ENCODE measurements at places on chromosomes 6 and 20.

DNA sequence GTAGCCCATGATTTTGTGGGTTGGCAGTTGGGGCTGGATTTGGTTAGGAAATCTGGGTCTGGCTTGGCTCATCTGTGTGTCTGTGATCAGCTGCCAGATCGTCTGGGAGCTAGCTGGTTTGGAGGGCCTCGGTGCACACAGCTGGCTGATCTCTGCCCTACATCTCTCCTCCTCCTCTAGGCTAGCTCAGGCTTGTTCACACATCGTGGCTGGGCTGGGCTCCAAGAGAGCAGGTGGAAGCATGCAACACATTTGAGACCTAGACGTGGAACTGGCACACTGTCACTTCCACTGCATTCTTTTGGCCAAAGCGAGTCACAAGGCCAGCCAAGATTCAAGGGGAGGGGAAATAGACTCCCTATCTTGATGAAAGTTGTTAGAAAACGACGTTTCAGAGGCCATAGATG is 15.9 kb downstream of the NDUFAF5 start:
- DNase-seq = peak; percentile 66

GRCh38 chr20:33531047-33531877 is 41.4 kb downstream of the CBFA2T2 start:
- no peak for DNase-seq

GRCh38 chr6:159233365-159234101 is 64.3 kb downstream of the FNDC1 start:
- no peak for DNase-seq

- no peak for DNase-seq
Observed at GRCh38 chr20:41183831-41184230, 46.5 kb downstream of the PLCG1 start.

DNA sequence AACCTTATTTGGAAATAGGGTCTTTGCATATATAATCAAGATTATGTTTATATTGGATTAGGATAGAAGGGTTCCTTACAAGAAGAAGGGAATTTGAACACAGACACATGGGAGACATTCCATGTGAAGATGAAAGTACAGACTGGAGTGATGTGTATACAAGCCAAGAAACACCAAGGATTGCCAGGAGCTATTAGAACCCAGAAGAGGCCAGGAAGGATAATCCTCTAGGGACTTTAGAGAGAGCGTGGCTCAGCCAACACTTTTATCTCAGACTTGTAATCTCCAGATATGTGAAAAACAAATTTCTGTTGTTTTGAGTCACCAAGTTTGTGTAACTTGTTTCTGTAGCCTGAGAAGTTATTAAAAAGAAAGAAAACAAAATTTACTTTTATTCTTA is 1173.9 kb upstream of the CITED2 start:
- no peak for DNase-seq

DNA sequence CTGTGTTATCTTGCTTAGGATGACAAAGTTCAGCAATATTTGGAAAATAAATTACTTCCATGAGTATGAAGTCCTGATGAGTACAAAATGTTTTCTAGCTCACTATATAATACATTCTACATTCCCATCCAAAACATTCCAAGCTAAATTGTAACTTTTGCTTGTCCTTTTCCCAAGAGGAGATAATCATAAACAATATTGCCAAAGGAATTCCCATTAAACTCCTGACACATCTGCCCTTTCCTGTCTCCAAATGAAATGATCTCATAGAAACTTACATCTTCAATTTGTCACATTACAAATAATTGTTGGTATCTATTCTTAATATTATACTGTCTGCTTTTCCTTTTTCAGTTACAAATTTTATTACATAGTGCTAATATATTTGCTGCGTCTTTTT is 20.4 kb upstream of the SENP6 start:
- no peak for DNase-seq

GRCh38 chr6:103617642-103618041 is 1242.1 kb downstream of the HACE1 start:
- no peak for DNase-seq

DNA sequence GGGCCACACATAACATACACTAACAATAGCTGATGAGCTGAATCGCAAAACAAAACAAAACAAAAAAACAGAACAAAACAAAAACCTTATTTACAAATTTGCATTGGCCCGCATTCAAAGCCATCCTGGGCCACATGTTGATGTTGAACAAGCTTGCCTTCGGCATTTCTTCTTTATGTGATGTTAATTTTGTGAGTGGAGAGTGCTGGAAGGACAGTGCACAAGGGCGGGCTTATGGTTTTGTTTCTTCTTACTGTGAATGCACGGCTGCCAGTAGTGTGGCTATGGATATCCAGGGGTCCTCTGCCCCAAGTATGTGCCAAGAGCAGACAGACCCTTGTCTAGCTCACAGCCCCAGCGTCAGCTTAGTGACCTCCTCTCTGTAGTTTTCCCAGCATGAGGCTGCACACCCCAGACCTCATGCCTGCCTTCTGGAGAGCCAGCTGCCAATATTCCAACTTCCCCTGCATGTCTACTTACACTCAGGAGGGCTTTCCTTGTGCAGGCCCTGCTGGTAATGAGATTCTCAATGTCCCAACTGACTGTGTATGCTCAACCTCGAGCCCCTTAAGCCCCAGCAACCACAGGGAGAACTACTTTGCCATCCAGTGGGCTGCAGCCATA is 24.9 kb downstream of the ZNF292 start:
- DNase-seq = no peak

GRCh38 chr6:148199584-148199983 is 143.1 kb upstream of the SASH1 start:
- no peak for DNase-seq

DNA sequence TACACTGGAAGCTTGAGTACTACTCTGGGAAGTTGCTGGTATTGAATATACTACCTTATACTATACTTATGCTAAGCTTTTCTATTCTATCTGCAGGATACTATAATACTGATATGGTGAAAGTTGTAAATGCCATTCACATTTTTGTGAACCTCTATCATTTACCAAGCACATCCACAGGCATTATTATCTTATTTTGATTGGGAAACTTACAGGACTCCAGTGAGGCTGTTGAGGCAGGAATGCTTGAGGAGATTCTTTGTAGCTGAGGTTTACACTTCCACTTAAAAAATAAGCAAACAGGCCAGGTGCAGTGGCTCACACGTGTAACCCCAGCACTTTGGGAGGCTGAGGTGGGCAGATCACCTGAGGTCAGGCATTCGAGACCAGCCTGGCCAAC is 442.9 kb downstream of the QKI start:
- DNase-seq = no peak

GRCh38 chr20:17543531-17544131 is 12.5 kb upstream of the BFSP1 start:
- DNase-seq = no peak

DNA sequence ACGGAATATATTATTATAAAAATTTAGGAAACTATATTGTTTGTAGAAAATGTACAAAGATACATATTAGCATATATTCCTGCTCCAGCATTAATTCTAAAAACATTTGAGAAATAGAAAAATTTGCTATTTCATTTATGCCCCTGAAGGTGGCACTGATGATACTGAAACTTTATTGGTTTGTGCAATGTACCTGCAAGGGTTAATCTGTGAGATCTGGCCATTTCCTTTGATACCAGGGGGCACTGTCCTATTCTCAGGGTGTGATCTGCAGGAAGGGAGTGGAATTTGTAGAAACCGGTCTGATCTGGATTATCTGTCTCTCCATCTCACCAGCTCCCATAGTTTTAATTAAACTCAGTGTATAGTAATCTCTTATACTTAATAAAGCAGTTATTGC is 625.1 kb upstream of the IMPG1 start:
- DNase-seq = no peak

DNA sequence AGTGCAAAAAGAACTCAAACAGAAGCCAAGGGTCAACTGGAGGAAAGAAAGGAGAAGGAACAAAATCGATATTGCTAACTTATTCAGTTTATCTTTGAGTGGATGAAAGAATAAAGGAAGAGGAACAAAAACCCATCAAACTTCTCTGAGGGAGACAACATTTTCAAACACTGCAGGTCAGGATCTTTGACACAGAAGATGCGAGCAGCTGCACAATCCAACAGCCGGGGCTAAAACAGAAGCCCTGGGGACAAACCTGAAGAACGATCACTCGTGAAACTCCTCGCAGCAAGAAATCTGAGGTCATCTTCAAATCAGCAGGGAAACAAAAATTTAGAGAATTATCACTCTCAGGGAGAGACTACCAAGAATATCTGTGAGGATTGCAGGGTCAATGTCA is 14.2 kb downstream of the SLC23A2 start:
- DNase-seq = no peak
